Effector memory CD8-positive, alpha-beta T cell (primary cell): ENCODE measurements at places on chromosomes 7 and 10.

GRCh38 chr10:58554316-58554715, 41.6 kb downstream of the BICC1 start:
- no peak for DNase-seq

DNA sequence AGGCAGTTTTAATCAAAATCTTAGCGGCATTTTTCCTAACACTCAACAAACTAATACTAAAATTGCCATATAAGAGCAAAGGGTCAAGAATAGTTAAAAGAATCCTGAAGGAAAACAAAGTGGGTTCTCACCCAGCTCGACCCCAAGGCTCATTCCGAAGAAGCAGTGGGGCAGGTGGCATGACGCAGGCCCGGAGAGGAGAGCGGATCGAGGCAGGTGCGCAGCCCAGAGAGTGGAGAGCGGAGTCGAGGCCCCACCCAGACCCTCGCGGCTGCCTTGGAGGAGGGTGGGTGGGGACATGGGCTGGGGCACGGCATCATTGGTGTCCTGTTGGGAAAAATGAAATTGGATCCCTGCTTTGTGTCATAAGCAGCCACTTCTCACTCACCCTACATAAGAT, 109.8 kb downstream of the INPP5A start:
- DNase-seq, result no peak

DNA sequence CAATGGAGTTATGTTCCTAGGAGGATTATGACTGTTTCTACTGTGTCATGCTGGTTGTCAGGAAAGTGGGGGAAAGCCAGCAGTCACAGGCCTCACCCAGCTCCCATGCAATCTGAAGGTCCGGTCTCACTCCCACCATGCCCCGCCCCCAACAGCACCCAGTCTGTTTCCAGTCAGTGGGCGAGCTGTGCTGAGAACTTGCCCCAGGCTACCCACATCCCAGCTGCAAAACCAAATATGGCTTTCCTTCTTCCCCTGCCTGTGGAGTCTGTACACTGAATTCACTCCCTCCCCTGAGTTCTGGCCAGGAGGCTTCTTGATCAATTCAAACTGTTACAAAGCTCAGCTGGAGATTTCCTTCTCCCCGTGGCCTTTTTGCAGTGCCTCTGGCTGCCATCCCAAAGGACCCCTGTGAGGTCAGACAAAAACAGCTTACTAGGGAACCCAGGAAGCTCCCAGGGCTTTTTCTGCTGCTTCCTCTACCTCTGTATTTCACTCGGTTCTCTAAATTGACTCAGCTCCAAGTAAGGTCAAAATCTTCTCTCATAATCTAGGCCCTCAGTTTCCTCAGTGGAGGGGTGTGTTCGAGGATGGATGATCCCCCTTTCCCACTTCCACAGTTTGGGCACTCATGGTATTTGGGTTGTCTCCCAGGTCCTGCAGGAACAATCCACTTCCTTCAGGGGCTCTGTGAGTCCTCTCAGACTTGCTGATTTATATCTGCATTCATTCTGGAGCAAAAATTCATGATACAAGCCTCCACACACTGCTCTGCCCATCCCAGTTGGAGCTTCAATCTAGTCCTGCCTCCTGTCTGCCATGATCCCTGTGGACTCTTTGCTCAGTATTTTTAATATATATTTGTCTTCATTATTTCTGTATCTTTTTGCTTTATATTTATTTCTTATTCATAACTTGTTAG, 205.5 kb downstream of the SEMA3D start:
- DNase-seq, result no peak

DNA sequence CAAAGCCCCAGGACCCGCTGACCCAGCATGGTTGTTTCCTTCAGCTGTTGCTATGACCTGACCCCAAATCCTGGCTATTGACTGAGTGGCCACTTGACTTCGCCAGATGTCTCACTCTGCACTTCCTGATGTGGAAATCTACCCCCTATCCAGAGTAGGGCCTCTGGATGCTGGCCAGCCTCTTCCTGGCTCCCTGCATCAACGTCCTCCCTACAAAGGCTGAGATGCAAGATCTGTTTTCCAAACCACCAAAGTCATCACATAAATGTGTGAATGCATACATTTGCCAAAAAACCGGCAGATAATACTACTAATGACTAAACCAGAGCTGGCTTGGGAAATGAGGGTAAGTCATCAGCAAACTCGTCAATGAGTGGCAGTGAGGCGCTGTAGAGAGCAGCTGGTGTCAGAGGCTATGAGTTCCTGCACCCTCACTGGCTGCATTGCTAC, 70.4 kb downstream of the PYROXD2 start:
- DNase-seq, result no peak

GRCh38 chr7:101927802-101928201, 110.4 kb downstream of the CUX1 start:
- no peak for DNase-seq

DNA sequence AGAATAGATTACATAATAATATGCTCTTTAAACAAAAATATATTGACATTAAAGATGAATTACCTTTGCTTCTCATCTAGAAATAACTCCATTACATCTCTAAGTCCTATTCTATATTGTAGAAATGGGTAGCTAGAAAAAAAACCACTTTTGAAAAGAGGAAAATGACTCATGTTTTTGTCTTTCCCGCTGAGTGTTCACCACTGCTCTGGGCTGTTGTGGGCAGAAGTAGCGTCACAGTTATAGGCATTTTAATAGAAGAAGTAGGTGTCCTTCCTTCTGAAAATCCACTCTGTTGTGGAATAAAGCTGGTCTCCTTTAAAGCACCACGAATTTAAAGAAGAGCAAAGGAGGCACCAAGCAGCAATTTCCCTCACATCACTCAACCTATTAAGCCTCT, 117.6 kb upstream of the NFE2L3 start:
- no peak for DNase-seq

- no peak for DNase-seq
Measured at GRCh38 chr10:23613900-23614299, 175.0 kb downstream of the OTUD1 start.

- DNase-seq, result no peak
Measured at GRCh38 chr10:127982601-127983000, 75.7 kb downstream of the PTPRE start.

- DNase-seq, result no peak
Measured at GRCh38 chr10:32142646-32143045, 86.4 kb upstream of the KIF5B start.

- DNase-seq, result no peak
Measured at GRCh38 chr7:128017862-128018845, 13.1 kb downstream of the LRRC4 start.

DNA sequence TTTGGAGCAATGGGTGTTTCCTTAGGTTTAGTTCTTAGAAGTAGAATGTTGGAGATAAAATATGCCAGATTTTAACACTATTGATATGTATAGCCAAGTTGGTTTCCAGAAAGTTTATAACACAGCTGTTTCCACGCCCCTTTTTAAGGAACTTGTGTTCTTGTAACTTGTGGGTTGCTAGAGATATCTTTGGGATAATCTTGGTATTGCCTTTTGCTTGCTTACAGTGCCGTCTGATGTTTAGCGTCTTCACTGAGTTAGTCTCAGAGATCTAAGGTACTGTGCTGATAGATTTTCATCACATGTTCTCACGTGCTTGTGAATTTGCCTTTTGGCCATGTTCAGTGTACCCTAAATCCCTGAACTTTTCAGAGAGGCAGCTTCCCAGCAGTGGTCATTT, 12.4 kb downstream of the TMEM248 start:
- no peak for DNase-seq

DNA sequence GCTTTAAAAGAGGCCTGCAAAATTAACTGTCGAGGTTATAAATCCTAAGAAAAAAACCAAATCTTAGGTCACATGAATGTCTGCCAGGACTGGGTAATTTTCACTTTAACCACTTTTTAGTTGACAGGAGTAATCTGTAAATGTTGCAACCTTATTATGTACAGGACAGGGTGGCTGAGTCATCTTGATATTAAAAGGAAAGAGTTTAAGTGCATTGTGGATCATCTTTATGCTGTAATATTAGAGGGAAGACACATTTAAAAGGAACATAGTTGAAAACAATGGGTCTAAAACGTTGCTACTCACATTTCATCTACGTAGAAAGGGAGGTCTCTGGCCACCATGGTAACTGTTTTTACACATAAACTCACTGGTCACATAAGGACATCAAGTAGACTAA, 115.5 kb downstream of the LSMEM1 start:
- DNase-seq, result no peak

GRCh38 chr10:77927402-77928246, 1.1 kb upstream of the DLG5 start:
- no peak for DNase-seq

DNA sequence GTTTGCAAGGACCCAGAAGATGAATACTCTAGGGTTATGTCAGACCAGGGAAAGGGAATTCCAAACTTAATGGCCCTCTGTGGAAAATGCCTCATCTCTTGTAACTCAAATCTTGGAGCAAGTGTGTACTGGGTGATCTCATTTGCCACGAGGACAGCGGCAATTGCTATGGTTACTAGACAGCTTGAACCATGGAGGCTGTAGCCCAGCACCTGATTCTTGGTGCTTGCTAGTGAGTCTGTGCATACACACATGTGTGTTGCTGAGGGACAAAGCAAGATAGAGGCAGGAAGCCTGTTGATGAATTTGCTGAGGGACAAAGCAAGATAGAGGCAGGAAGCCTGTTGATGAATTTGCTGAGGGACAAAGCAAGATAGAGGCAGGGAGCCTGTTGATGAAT, 58.6 kb upstream of the FEZF1 start:
- DNase-seq, result no peak

DNA sequence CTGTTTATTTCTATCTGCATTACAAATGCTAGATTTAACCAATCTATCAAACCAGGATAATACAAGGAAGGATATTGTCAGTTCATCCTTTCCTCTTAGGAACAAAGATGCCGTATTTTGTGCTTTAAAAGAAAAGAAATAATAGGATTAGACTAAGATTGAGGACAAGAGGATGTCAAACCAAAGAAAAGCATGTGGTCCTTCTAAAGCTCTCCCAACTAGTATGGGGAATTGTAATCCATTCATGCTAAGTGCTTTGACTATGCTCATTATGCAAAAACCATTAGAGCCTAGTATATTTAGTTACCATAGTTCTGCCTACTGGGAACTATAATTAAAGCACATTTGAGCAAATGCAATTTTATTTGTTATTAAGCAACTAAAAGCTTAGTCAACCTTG, 280.2 kb downstream of the GRM8 start:
- DNase-seq, result no peak

DNA sequence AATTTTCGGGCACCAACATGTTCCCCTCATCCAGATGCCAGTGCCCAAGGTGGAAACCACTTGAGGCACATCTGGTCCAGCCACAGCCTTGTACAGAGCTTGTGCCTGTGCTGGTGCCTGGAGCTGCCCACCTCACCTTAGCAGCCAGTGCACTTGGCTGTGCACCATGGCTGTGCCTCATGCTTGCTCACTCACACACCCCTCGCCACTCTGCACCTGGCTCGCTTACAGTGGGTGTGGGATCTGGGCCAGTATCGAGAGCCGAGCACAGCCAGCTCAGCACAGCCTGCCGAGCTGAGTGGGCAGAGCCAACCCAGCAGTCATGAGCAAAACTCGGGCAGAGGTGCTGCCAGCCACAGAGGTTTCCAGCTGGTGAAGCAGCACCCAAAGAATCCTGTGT, 139.9 kb upstream of the NUPR2 start:
- no peak for DNase-seq

GRCh38 chr7:44707558-44708230, 41.0 kb upstream of the ZMIZ2 start:
- no peak for DNase-seq

DNA sequence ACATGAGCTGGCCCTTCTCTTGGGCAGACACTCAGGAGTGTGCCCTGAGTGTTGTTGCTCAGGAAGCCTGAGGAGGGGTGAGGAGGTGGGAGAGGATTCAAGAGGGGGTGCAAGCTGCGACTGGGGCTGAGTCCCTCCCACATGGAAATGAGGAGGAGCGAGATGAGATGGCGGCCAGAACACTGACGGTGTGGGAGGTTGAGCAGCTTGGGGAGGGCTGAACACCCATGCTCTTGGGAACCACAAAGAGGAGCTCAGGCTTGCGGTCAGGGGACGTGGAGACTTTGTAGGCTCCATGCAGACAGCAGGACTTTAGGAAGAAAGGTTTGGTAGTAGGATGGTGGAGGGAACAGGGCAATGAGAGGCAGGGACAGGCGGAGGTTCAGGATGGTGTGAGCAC, 163.2 kb upstream of the SHH start:
- DNase-seq, result no peak

- no peak for DNase-seq
Measured at GRCh38 chr10:120926611-120927010, 75.4 kb downstream of the WDR11 start.

DNA sequence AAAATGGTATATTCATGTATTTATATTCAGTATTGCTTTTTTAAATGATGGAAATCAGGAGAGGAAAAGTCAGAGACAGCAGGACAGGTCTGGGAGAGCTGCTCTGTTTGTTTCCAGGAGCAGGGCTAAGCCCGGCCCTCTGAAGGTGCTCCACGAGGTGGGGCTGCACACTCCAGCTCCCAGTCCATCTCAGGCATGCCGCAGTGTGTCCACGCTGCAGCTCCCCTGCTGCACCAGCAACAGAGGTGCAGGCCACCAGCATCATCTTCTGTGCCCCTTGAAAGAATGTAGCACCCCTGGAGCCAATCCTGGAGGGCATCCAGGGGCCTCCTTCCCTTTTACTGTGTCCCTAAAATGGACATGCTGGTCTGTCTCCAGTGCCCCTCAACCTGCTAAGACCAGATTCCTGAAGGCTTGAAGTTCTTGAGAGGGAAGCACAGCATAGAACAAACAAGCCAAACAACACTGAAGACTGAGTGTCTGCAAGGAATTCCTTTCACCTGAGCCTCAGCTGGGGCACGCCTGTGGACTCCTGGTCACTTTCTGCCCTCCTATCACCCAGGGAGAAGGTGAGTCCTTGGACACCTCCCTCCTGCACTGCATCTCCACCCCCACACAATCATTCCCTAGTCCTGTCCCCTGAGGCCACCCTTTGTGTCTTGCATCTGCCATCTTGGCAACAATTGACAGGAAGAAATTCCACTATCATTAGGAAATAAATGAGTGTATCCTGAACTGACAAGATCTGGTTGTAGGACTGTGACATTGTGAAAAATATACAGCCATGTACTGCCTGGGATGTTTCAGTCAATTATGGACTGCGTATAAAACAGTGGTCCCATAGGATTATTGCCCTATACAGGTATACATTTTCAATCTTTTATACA, 100.5 kb downstream of the CXCL12 start:
- DNase-seq, result no peak
